ENCODE measurements at places on chromosomes 16 and 17.

DNA sequence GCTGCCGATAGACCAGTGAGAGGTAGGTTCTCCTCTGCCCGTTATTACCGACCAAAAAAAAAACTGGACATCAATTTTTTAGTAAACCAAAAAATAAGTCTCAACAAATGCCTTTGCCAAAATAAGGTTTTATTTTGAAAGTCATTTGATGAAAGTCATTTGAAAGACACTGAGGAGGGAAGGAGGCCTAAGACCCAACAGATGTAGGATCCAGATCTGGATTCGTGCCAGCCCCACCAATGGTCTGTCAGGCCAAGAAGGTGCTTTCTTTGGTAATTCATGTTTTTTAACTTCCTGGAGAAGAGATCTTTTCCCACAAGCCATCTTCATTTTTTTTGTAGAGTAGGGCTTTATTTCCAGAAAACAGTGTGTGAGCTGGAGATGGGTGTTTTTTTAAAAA lies 18.1 kb downstream of the NTAN1 start:
- DNase-seq, result no peak

DNA sequence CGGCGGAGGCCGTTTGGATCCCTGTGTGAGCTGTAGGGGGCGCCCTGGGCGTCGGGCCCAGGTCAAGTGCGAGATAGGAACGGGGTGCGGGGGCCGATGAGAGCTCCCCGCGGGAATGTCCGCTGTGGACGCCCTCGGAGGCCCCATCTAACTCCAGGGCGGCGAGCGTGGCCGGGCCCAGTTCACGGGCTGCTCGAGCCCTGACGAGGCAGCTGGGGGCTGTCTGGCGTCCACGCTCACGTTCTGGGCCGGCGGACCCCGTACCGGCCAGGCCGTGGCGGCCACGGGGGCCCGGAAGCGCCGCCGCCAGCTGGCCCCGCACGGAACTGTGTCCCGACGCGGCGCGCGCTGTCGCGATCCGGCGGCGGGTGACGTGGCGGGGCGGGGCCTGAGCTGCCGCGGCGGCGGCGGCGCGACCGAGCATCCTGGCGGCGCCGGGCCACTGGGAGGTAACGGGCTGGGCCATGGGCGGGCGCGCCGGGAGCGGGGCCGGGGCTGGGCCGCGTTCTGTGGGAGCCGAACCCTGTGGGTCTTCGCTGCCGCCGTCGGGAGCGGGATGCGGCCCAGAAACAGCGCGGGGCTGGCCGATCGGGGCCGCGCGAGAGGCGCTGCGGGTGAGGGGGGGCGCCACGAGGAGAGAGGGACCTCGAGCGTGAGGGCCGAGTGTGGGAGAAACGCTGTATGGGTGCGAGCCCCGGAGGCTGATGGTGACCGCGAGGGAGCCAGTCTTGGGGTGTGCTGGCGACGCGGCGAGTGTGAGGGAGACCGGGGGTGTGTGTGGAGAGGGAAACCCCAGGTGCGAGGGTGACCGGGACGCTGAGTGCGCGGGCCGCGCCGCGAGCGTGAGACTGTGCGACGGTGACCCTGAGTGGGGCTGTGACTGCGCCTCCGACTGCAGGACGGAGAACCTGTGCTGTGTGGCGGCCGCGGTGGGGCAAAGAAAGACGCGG lies at the start of gene SLC7A6:
SLC7A6 (plus strand) TSS at position 399 of the 950 bp plus-strand sequence. CDS start 10,201 bp downstream, outside the sequence.
- peak; percentile 52 for DNase-seq

DNA sequence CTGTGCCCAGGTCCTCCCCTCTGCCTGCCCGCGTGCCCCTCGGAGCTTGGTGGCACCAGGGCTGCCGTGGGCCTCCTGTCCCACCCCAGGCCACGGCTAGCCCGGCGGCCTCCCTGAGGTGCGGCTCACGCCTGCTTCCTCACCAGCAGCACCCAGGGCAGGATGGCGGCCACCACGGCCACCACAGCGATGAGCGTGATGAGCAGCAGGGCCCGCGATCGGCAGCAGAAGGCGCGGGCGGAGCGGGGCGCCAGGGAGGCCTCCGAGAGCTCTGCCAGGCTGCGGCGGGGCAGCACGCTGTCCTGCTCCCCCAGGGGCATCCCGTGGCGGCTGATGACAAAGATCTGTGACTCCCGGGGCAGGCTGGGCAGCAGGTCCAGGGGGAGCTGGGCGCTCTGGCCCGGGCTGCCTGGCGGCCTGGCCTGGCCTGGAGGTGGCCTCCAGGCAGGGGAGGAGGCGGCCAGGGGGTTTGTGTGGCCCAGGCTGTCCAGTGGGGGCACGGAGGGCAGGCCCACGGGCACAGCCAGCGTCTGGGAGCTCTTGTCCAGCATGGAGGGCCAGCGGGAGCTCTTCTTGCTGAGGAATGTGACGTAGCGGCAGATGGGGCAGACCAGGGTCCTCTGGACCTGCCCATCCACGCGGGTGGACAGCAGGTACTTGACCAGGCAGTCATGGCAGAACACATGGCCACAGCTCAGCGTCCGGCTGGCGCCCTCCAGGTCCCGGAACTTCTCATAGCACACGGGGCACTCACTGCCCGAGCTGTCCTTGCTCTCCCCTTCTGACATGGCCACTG lies 4.8 kb downstream of the RNF222 start:
- no peak for DNase-seq

GRCh38 chr16:4373909-4374742 lies 2.5 kb downstream of the VASN start:
- no peak for DNase-seq

- DNase-seq, result no peak
These were observed 4.5 kb downstream of the USP10 start for GRCh38 chr16:84704253-84704652.

- no peak for DNase-seq
These were observed 9.1 kb downstream of the MRM1 start for GRCh38 chr17:36610474-36610873.

- no peak for DNase-seq
These were observed 45.4 kb downstream of the PRSS54 start for GRCh38 chr16:58249388-58249779.

DNA sequence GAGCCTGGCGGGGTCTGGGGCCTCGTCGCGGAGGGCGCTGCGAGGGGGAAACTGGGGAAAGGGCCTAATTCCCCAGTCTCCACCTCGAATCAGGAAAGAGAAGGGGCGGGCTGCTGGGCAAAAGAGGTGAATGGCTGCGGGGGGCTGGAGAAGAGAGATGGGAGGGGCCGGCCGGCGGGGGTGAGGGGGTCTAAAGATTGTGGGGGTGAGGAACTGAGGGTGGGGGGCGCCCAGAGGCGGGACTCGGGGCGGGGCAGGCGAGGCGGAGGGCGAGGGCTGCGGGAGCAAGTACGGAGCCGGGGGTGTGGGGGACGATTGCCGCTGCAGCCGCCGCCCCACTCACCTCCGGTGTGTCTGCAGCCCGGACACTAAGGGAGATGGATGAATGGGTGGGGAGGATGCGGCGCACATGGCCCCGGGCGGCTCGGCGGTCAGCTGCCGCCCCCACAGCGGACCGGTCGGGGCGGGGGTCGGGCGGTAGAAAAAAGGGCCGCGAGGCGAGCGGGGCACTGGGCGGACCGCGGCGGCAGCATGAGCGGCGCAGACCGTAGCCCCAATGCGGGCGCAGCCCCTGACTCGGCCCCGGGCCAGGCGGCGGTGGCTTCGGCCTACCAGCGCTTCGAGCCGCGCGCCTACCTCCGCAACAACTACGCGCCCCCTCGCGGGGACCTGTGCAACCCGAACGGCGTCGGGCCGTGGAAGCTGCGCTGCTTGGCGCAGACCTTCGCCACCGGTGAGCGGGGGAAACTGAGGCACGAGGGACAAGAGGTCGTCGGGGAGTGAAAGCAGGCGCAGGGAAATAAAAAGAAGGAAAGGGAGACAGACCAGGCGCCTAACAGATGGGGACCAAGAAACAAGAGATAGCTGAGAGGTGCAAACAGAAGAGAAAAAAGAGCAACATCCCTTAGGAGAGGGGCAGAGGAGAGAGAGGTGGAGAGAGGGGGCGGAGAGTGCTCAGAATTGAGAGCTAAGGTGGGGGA lies at the start of gene PNMT:
PNMT (plus strand) TSS at position 509 of the 980 bp plus-strand sequence; CDS start at position 532, 23 bp downstream.
- DNase-seq, result no peak

GRCh38 chr16:85451641-85452363 lies 161.3 kb upstream of the GSE1 start:
- DNase-seq, result no peak

DNA sequence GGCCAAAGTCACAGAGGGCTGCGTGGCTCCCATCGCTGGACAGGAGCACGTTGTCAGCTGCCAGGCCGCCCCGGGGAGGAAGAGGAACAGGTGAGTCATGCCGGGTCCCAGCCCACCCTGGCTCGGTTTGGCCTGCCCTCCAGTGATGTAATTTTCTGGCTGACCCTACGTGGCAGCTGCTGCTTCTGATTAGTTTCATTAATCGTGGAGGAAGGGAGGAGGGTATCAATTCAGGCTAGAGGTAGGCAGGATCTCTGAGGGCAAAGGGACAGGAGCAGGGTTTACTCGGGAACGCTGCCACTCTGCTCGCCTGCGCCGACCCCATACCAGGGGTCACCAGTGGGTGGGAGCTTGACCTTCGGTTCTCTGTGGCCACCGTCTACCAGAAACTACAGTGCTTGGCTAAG lies 11.7 kb upstream of the SPATA32 start:
- no peak for DNase-seq

DNA sequence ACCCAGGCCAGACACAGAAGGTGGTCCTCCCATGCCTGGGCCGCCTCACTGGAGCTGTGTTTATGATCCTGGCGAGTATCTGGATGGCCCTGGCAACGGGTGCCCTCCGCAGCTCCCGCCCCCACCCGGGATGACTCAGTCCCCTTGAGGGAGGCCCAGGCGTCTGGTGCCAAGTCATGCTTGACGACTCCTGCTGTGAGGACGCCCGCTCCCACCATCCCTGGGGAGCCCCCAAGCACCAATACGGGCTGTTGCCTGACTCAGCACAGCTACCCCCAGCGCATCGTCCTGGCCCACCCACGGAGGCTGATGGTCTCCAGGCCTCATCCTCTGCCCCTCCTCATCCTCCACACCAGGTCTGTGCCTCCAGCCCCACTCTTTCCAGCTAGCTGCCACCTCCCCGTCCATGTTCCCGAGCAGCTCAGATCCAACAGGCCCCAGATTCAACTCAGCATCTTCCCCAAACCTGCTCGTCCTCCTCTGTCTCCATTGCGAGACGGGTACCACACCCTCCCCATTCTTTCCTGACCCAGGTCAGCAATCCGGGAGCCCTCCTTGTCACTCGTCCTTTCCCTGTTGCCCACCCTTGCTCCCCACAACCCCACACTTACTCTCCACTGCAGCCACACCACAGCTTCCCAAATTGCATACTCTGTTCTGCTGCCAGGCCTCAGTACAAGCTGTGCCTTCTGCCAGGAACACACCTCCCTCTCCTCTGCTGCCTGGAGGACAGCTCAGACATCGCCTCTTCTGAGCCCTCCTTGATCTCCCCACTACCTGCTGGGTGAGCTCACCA lies 2.6 kb downstream of the CAMKK1 start:
- DNase-seq, result no peak

DNA sequence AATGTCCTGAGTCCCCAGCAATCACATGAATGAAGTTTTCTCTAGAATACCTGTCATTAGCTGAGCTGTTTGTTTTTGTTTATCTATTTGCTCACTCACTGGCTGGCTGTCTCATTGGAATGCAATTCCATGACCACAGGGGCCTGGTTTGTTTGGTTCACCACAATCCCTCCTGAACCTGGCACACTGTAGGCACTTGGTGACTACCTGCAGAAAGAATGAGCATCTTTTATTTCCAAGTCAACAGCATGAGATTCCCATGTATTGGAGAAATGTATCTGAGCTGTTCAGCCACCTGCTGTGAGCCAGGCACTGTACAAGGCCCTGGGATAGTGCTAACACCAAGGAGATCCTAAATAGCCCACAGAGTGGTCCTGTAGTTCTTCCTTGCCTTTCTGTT lies 345.1 kb downstream of the XYLT1 start:
- no peak for DNase-seq

DNA sequence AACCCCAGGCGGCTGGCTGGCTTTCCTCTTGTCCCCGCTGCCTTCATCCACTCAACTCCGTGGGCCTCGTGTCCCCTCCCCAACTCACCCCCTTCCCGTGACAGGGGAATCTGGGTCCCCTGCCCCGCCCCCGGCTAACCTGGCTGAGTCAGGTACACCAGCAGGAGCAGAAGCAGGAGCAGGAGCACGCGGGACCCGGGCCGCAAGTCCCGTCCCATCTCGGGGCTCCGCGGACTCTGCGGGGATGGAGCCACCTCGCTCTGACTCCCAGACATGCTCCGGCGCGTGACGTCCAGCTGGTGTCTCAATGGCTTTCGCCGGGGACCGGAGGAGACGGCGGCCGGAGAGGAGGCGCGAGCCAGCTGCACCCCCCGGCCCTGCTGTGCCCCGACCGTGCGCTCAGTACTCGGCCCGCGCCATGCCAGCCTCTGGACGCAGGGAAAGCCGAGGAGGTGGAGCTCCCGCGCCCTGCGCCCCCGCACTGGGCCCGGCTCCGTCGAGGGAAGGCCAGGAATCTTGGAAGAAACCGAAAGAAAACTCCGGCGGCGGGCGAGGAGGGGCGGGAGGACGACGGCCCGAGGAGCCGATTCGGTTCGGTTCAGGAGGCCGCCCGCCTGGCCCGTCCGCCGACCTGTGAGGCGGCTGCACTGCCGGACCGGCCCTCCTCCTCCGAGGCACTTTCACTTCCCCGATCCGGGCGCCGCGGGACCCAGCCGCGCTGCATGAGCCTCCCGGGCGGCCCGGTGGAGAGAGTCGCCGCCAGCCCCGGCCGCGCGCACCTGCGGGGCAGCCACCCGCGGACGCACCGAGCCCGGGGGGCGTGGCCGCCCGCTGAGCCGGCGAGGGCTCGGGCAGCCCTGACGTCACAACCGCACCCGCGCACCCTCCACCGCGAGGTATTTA lies at the start of the genes CXCL16 and ZMYND15:
CXCL16 (minus strand) TSS at position 807 of the 903 bp plus-strand sequence; CDS start at position 218, 589 bp downstream.
ZMYND15 (plus strand) TSS at position 712 of the 903 bp plus-strand sequence. CDS start 716 bp downstream, outside the sequence.
- no peak for DNase-seq

DNA sequence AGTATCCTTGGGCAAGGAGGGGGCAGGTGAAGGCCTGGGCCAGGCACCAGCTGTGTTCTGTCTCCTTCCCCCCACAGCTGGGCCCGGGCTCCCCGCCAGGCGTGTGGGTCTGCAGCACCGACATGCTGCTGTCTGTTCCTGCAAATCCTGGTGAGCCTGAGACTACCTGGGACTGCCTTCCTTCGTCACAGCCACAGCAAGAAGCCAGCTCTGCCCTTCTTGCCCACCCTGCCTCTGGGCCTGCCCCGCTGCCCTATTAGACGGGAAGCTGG lies 12.3 kb downstream of the FCSK start:
- no peak for DNase-seq

DNA sequence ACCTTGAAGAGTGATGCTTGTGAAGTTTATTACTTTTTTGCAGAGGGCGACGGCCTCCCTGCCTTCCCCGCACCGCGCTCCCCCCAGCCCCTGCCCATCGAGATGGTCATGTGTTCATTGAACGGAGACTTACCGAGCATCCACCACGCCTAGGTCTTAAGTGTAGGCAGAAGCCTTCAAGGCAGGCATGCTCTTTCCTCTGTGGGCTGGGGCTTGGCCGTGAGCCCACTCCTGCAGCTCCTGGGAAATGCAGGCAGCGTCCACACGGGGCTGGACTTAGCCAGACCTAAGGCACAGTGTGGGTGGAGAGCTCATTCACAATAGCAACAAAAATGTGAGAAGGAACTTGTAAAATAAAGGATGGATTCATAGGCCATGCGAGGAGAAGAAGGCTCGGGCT lies 19.2 kb downstream of the RNF213 start:
- no peak for DNase-seq

- DNase-seq, result no peak
These were observed 304.5 kb downstream of the HAPSTR1 start for GRCh38 chr16:9395958-9396359.

- DNase-seq, result no peak
These were observed 5.6 kb upstream of the ULK2 start for GRCh38 chr17:19873346-19873745.
